A549 treated with Mapracorat at 1 μM for 4 hours (cell line): ENCODE measurements at places on chromosomes 16 and 17. TPM values are rescaled to one million over a fixed set of nuclear protein-coding genes. Genes with fewer than 3 reads are reported as not detected.

Gene CBFA2T3
- total RNA-seq, result 0.40 to 0.86 TPM (median 0.63 TPM) in 5 replicates

Gene CRHR1
- total RNA-seq, result 0.07 to 0.28 TPM (median 0.17 TPM) in 4 of 5 replicates, not detected in the other

Gene CEP112
- 5.2 to 7.9 TPM (median 5.7 TPM) in 5 replicates for total RNA-seq

Gene CD300LB
- 0.07 to 0.11 TPM in 2 of 5 replicates, not detected in the others for total RNA-seq

Gene TBC1D3
- 0.07 TPM in 1 of 5 replicates, not detected in the others for total RNA-seq

Gene TBX4
- total RNA-seq, result 0.23 to 0.36 TPM (median 0.30 TPM) in 5 replicates

Gene KRT40
- not detected in 5 replicates for total RNA-seq

Gene PMFBP1
- 0.11 to 0.50 TPM (median 0.24 TPM) in 3 of 5 replicates, not detected in the others for total RNA-seq

Gene NHERF2
- total RNA-seq, result 40.1 to 62.6 TPM (median 58.3 TPM) in 5 replicates

Gene ASPA
- total RNA-seq, result not detected in 5 replicates

Gene PIPOX
- 0.26 to 0.28 TPM in 2 of 5 replicates, not detected in the others for total RNA-seq

Gene KRT13
- total RNA-seq, result 0.12 to 0.41 TPM (median 0.37 TPM) in 5 replicates

Gene IRX6
- not detected in 5 replicates for total RNA-seq

Gene FOXL1
- total RNA-seq, result 1.2 to 2.0 TPM (median 1.8 TPM) in 5 replicates

Gene ADORA2B
- total RNA-seq, result 9.0 to 17.0 TPM (median 14.9 TPM) in 5 replicates

Gene CD300LG
- total RNA-seq, result not detected in 5 replicates

Gene MPO
- total RNA-seq, result not detected in 5 replicates

Gene KCNH4
- total RNA-seq, result 0.28 to 0.48 TPM (median 0.41 TPM) in 5 replicates

Gene NAGS
- total RNA-seq, result 0.77 to 1.5 TPM (median 1.1 TPM) in 5 replicates

Gene CALB2
- total RNA-seq, result 4.5 to 8.0 TPM (median 5.4 TPM) in 5 replicates

Gene GDPD3
- 1.3 to 2.2 TPM (median 1.8 TPM) in 5 replicates for total RNA-seq

Gene MYL4
- total RNA-seq, result 0.29 to 0.39 TPM (median 0.31 TPM) in 4 of 5 replicates, not detected in the other

Gene KRTAP17-1
- total RNA-seq, result not detected in 5 replicates

Gene EPN3
- 0.13 to 0.29 TPM (median 0.19 TPM) in 5 replicates for total RNA-seq

Gene NCOR1
- 64.1 to 80.0 TPM (median 73.4 TPM) in 5 replicates for total RNA-seq

Gene CPHXL2
- not detected in 5 replicates for total RNA-seq

Gene MPDU1
- total RNA-seq, result 114 to 148 TPM (median 118 TPM) in 5 replicates

Gene CRYBA1
- total RNA-seq, result 0.27 TPM in 1 of 5 replicates, not detected in the others

Gene CD300C
- 0.15 to 0.21 TPM (median 0.19 TPM) in 4 of 5 replicates, not detected in the other for total RNA-seq
